Central memory CD8-positive, alpha-beta T cell (primary cell): ENCODE measurements at places on chromosomes 3 and 15.

DNA sequence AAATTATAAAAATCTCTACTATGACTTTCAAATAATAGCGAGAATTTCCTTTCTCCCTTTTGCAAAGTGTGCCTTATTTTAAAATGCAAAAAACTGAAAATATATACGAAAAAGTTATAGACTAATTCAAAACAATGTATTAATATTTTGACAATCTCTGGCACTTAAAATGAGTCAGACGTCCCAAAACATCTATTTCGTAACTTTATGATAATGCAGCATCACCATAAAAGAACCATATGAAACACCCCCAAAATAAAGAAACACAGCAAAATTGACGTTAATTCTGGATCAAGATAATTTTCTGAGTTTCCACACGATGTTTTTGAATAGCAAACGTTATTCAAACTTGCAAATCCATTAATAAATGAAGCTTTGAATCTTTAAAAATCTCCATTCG lies 1.0 kb downstream of the COPS2 start:
- peak overlapping the region; percentile 93 for H3K27ac ChIP-seq
- H3K4me3 ChIP-seq, result peak overlapping the region; percentile 95
- peaks cover 52% of the 10 kb centered on the region for H3K4me1 ChIP-seq
- DNase-seq, result no peak
- H3K36me3 ChIP-seq, result peaks cover 18% of the 10 kb centered on the region
- H3K27me3 ChIP-seq, result no peaks in the 10 kb centered on the region

DNA sequence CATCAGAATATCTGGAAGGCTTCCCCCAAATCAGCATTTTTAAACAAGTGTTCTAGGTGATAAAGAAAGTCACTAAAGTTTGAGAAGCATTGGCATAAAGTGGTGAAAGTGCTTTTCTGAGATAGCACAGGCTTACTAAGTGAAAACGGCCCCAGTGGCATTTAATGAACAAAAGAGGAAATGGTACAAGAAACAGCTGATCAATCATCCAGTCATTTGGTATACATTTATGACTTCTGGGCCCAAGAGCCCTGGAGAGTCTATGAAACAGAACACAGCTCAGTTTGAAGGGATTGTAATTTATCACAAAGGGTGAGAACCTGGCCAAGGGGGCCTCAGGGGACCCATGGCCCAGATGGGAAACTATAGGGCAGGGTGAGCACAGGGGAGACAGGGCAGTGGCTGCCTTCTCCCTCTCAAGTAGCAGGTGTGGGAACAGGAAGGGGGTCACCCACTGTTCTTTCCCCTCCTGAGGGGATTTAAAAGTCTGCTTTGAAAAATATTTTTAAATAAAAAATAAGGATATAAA lies 265.5 kb upstream of the ROPN1 start:
- no peaks in the 10 kb centered on the region for H3K4me1 ChIP-seq
- H3K4me3 ChIP-seq, result no peak overlapping the region
- no peaks in the 10 kb centered on the region for H3K36me3 ChIP-seq
- no peak overlapping the region for H3K27ac ChIP-seq

- H3K27me3 ChIP-seq, result no peaks in the 10 kb centered on the region
- DNase-seq, result no peak
- H3K36me3 ChIP-seq, result no peaks in the 10 kb centered on the region
- H3K4me1 ChIP-seq, result no peaks in the 10 kb centered on the region
- no peak overlapping the region for H3K27ac ChIP-seq
- H3K4me3 ChIP-seq, result no peak overlapping the region
Measured at GRCh38 chr3:22236490-22237270, 485.7 kb upstream of the ZNF385D start.

GRCh38 chr15:55360256-55360655 lies 41.2 kb downstream of the PIGB start:
- H3K4me3 ChIP-seq, result no peak overlapping the region
- no peaks in the 10 kb centered on the region for H3K4me1 ChIP-seq
- no peaks in the 10 kb centered on the region for H3K27me3 ChIP-seq
- DNase-seq, result no peak
- peaks cover 36% of the 10 kb centered on the region for H3K36me3 ChIP-seq

DNA sequence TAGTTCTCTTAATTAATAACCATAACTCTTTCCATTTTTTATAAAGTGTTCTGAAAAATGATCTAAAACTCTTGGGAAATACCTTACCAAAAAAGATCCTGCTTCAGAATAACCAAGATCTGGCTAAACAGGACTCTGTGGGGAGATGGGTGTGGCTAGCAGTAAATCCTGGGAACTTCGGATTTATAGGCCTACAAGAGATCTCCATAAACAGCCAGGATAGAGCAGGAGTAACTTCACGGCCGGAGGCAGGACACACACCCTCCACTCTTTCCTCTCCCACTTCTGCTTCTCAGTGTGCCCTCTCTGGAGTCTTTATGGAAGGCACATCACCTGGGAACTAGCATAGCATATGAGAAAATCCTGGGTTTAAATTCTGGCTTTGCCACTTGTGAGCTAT lies 309.4 kb upstream of the SOX2 start:
- no peak overlapping the region for H3K4me3 ChIP-seq
- H3K27me3 ChIP-seq, result no peaks in the 10 kb centered on the region
- H3K4me1 ChIP-seq, result no peaks in the 10 kb centered on the region
- H3K27ac ChIP-seq, result no peak overlapping the region
- H3K36me3 ChIP-seq, result no peaks in the 10 kb centered on the region

DNA sequence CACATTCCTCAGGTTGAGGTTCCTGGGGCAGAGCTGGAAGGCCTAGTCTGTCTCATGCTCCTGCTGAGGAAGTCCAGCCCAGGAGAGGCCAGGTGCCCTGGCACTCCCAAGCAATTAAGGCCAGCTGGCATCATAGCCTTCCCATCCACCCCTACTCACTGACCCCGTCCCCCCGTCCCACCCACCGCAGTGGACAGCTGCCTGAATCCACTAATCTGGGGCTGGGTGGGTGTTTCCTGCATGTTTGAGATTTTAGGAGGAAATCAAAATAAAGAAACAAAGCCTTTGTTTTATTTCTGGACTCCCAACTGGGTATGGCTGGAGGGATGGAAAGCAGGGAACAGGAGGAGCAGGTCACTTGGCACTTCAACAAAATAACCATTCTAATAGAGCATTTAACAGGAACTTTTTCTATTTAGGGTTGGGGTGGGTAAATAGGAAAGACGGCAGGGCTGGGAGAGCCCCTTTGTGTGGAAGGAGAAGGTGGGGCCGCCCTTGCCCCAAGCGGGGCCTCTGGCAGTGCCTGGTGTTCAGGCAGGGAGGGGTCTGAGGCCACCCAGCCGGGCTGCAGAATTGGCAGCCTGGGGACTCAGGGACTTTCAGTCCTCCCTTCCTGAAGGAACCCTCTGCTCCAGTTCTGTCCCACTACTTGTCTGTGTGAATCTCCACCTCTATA lies 8.5 kb downstream of the MRAS start:
- no peak for DNase-seq
- no peaks in the 10 kb centered on the region for H3K27me3 ChIP-seq
- H3K4me1 ChIP-seq, result no peaks in the 10 kb centered on the region
- H3K36me3 ChIP-seq, result no peaks in the 10 kb centered on the region
- no peak overlapping the region for H3K27ac ChIP-seq

DNA sequence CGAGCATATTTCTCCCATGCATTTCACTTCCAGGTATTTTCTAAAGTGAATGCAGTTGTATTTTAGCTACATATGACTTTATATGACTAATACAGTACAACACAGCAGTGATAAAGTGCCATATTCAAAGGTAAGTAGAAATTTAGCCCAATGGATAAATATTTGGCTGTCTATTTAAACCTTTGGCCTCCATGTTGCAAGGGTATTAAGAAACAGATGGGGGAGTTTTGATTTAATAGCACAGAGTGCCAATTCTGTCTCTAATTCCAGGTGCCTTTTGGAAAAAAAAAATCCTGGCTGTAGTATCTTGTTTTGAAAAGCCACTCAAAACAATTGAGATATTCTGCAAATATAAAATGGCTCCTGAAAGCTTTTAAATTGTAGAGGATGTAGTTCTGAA lies 44.9 kb upstream of the SGO1 start:
- no peaks in the 10 kb centered on the region for H3K36me3 ChIP-seq
- H3K27ac ChIP-seq, result no peak overlapping the region
- H3K27me3 ChIP-seq, result no peaks in the 10 kb centered on the region
- H3K4me1 ChIP-seq, result no peaks in the 10 kb centered on the region

DNA sequence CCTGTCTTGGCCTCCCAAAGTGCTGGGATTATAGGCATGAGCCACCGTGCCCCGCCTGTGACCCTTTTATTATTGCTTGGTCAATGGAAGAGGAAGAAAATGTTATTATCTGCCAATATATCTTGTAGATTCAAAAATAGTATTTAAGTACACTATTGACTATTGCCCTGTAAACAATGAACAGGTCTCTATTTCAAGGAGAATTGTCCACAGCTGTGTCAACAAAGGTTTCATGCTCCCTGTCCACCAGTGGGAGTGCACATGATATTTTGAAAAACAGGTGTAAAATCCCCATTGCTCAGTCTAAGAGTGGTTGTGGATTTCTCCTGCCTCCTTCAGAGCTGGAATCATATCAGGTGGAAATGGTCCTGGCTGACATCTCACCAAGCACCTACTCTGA lies 36.5 kb upstream of the IGF1R start:
- DNase-seq, result no peak
- no peak overlapping the region for H3K27ac ChIP-seq
- peaks cover 12% of the 10 kb centered on the region for H3K27me3 ChIP-seq
- H3K4me1 ChIP-seq, result no peaks in the 10 kb centered on the region
- no peaks in the 10 kb centered on the region for H3K36me3 ChIP-seq

DNA sequence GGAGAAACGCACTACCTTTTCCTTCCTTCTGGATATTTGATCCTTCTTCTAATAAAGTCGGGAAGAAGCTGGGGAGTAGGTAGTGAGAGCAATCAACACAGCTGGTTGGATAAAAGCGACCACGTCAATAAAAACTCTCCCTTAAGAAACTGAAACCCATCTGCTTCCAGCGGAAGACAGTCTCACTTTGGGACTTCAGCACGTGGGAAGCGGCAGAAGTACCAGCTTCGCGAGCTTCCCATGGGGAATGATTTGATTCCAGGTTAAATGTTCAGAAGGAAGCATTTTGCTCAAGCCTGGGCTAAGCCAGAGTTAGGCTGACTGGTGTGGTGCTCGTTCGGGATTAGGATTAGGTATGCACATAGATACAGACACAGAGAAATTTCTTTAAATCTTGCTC lies 262.3 kb upstream of the LYSMD4 start:
- H3K4me3 ChIP-seq, result no peak overlapping the region
- no peaks in the 10 kb centered on the region for H3K4me1 ChIP-seq
- DNase-seq, result no peak
- no peaks in the 10 kb centered on the region for H3K27me3 ChIP-seq
- H3K27ac ChIP-seq, result no peak overlapping the region
- peaks cover 4% of the 10 kb centered on the region for H3K36me3 ChIP-seq

DNA sequence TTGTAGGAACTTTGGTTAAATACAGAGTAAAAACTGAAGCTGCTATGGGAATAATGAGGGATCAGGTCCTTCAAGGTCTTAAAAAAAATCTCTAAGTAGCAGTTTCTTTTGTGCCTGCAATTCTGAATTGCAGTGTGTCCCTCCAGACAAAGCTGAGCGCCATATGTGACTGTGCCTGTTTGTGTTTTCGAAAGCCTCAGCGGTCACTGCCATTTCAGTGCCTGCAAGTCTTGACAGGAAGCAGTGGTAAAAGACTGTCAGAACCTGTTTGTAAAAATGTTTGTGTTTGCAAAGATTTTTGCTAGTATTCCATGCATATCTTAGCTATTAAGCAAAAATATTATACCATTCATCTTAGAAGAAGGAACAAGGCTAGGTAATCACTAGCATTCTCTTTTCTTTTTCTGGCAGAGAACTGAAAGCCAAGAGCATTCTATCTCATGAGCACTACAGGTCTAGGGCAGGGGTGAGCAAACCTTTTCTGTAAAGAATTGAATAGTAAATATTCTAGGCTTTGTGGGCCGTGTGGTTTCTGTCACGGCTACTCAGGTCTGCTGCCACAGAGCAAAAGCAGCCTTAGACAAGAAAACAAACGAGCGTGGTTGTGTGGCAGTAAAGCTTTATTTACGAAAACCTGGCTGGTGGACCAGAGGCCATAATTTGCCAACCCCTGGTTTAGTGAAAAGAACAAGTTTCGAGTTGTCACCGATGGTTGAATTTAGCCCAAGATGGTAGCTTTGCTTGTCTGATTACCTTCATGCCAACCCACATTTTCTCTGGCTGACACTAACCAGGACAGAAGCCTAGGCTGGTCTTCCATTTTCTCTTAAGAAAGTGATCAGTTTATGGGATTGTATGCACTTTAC lies 134.4 kb downstream of the CACNA1D start:
- DNase-seq, result no peak
- no peak overlapping the region for H3K27ac ChIP-seq
- H3K4me3 ChIP-seq, result no peak overlapping the region
- no peaks in the 10 kb centered on the region for H3K4me1 ChIP-seq
- H3K36me3 ChIP-seq, result no peaks in the 10 kb centered on the region
- H3K27me3 ChIP-seq, result peaks cover 36% of the 10 kb centered on the region

- no peak overlapping the region for H3K27ac ChIP-seq
- H3K27me3 ChIP-seq, result peaks cover 19% of the 10 kb centered on the region
- no peak for DNase-seq
- H3K4me3 ChIP-seq, result no peak overlapping the region
Measured at GRCh38 chr3:23537101-23537551, 268.6 kb upstream of the UBE2E1 start.

GRCh38 chr3:14139771-14140170 lies 14.9 kb downstream of the TMEM43 start:
- H3K36me3 ChIP-seq, result peaks cover 52% of the 10 kb centered on the region
- no peaks in the 10 kb centered on the region for H3K27me3 ChIP-seq
- H3K4me1 ChIP-seq, result peaks cover 38% of the 10 kb centered on the region
- DNase-seq, result no peak

DNA sequence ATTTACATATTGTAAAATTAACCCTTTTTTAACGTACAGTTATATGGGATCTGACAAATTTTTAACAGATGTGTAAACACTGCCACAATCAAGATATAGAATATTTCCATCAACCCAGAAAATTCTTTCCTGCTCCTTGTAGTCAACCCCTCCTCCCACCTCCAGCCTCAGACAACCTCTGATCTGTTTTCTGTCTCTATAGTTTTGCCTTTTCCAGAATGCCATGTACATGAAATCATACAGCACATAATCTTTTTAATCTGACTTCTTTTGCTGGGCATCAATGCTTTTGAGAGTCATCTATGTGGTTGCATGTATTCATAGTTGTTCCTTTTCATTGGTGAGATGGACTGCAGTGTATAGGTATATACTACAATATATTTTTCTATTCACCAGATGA lies 153.0 kb downstream of the SMAD6 start:
- H3K36me3 ChIP-seq, result no peaks in the 10 kb centered on the region
- H3K27me3 ChIP-seq, result peaks cover 60% of the 10 kb centered on the region
- peaks cover 14% of the 10 kb centered on the region for H3K4me1 ChIP-seq
- H3K4me3 ChIP-seq, result no peak overlapping the region

- H3K36me3 ChIP-seq, result peaks cover 20% of the 10 kb centered on the region
- peak overlapping the region; percentile 97 for H3K4me3 ChIP-seq
- peak overlapping the region; percentile 98 for H3K27ac ChIP-seq
- DNase-seq, result peak; percentile 13
- H3K4me1 ChIP-seq, result peaks cover 55% of the 10 kb centered on the region
- no peaks in the 10 kb centered on the region for H3K27me3 ChIP-seq
Measured at GRCh38 chr3:193593668-193594030, 641 bp downstream of the OPA1 start.

DNA sequence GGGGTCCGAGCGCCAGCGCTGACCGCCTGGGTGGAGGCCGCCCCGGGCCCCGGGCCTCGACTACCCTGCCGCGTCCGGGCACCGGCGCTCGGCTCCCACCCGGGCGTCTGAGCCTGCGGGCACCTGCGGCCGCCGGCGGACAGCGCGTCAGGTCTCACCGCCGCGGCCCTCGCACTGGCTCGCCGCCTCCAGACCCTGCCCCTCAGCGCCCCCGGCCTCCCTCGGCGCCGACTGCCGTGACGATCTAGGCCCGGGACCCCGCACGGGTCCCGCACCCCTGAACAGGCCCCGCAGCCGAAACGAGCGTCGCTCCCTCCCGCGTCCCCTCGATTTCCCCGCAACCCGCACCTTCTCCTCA lies 297 bp downstream of the PRC1 start:
- H3K36me3 ChIP-seq, result peaks cover 15% of the 10 kb centered on the region
- peaks cover 11% of the 10 kb centered on the region for H3K4me1 ChIP-seq
- DNase-seq, result no peak
- H3K27me3 ChIP-seq, result no peaks in the 10 kb centered on the region
